ENCODE measurements at places on chromosomes 4 and X.

DNA sequence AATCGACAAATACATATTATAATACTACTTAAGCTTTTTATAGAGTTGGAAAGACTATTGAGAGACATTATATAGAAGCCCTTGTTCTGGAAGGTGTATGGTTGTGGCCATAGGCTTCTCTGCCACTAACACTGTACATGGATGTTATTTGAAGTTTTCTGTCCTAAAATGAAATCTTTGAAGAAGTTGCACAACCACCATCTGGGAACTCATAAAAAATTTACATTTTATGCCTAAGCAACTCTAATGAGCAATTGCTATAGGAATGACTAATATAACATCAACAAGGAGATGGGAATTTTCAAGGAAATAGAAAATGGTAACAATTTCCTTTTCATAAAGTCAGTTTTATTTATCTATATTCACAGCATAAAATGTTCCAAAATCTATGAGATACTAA lies 7.4 kb downstream of the HTN1 start:
- DNase-seq, result no peak

GRCh38 chrX:124190440-124190839 lies 142.0 kb upstream of the TEX13D start:
- DNase-seq, result no peak

- peak; percentile 5 for DNase-seq
These were observed 91.4 kb downstream of the RTL9 start for GRCh38 chrX:110450050-110450449.

GRCh38 chr4:155974476-155974749 lies 20.7 kb upstream of the CTSO start:
- no peak for DNase-seq

DNA sequence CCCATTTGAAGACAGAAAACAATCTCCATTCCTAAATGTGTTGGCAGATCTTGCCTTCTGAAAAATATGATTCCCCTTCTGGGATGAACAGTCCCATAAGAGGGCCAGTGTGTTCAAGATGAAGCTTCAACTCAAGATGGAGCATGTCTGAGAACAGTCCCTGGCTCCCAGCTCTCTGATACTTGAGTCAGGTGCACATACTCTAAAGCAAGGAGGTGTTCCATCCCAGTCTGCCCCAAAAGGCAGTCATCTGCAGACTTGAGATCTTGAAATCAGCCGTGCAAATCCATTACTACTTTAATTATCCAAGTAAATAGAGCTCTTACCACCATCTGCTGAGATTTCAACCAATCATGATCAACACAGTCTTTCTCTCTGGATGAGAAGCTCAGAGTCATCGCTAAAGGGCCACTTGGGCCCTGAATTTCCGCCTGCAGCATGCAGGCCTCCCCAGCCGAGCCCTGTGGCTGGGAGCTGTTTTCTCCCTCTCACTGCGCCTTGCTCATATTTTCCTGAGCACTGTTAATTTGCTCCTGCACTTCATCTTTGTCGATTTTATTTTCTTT lies 22.2 kb downstream of the CCDC149 start:
- no peak for DNase-seq

- DNase-seq, result no peak
These were observed 132.7 kb downstream of the THOC2 start for GRCh38 chrX:123600181-123600580.

DNA sequence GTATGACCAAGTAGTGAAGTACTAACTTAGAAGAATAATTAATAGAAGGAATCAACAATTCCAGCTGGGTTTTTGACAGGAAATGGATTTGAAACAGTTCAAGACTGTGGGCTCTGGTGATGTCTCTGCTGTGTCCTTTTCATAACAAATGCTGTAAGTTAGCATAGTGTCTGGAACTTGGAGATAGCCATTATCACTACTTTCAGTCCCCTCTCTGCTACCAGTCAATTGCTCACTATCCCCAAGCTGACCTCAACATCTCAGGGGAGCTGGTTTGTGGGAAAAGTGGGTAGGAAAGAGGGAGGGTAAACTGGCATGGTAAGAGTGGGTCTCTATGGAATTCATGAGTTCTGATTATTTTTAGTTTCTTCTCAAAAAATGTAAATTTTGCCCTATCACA lies 231.4 kb upstream of the MID1 start:
- DNase-seq, result no peak

Measured in stimulated activated CD4-positive, alpha-beta T cell treated with anti-CD3 and anti-CD28 coated beads, TNF-alpha, amount 100 ng/mL, for 1 hour (primary cell).